ENCODE measurements at places on chromosomes 16 and 17. TPM values are rescaled to one million over a fixed set of nuclear protein-coding genes. Genes with fewer than 3 reads are reported as not detected.

SLC16A3 gene
- total RNA-seq, result 42.8 TPM

C1QTNF8 gene
- total RNA-seq, result not detected

CNEP1R1 gene
- 30.8 TPM for total RNA-seq

NPIPA5 gene
- total RNA-seq, result 9.1 TPM

SMIM5 gene
- total RNA-seq, result 2.4 TPM

WFDC1 gene
- total RNA-seq, result not detected

SLC52A1 gene
- 0.23 TPM for total RNA-seq

DNA sequence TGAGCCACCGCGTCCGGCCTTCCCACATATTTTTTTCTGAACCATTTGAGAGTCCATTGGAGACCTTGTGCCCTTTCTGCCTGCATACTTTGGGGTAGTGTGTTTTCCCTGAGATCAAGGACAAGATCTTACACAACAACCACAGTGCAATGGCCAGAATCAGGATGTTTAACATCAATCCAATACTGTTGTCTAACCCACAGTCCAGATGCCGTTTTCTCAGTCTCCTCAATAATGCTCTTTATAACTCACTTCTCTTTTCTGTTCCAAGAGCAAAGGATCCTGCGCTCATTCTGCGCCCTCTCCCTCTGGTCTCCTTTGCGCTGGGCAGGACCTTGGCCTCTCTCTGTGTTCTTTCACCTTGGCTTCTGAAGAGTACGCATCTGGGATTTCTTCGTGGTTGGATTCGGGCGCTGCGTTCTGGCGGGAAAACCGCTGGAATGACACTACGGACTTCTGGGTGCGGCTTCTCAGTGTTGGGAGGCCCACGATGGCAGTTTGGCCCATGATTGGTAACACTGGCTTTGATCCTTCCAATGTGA is 16.6 kb downstream of the CBX4 start:
- no peak for DNase-seq

GRCh38 chr16:29978081-29978480 is 4.4 kb downstream of the TAOK2 start:
- DNase-seq, result no peak

GRCh38 chr16:6447021-6447790 is 885.4 kb upstream of the RBFOX1 start:
- no peak for DNase-seq

DNA sequence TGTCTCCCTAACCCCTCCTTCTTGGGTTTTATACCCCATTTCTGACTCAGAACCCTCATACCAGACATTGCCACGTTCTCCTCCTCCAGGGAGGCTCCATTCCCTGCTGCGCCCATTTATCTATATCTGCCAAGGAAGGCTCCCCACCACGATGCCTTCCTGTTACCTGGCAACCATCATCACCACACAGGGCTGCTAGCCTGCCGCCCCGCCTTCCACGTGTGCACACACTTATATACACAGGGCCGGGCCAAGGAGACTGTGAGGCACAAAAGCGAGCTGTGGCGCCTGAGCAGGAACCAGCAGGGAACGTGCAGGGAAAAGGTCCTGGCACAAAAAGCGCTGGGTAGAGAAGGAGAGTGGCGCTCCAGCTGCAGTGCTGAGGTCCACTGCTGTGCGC is 261.8 kb downstream of the CBLN1 start:
- DNase-seq, result no peak

- DNase-seq, result no peak
Observed at GRCh38 chr16:3536851-3537250, 36.0 kb downstream of the CLUAP1 start.

GRCh38 chr17:67377488-67378453 is 690 bp downstream of the PITPNC1 start:
- peak; percentile 65 for DNase-seq

DNA sequence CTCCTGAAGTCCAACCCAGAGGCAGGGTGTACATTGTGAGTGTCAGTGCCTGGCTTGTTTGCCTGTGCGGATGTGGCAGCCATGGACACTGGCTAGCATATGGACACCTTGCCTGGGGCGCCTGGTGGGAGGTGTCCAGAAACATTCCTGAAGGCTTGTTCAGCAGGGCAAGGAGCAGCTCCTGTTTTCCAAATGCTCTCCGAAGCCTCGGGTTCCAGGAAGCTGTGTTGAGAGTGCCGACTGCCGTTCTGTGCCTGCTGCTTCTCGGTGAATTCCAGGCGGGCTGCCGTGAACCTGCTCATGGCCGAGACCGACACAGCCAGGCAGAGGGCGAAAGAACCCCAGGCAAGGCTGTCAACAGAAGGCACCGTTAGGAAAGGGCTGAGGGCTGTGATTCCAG is 10.9 kb upstream of the DHRS7C start:
- no peak for DNase-seq

DNA sequence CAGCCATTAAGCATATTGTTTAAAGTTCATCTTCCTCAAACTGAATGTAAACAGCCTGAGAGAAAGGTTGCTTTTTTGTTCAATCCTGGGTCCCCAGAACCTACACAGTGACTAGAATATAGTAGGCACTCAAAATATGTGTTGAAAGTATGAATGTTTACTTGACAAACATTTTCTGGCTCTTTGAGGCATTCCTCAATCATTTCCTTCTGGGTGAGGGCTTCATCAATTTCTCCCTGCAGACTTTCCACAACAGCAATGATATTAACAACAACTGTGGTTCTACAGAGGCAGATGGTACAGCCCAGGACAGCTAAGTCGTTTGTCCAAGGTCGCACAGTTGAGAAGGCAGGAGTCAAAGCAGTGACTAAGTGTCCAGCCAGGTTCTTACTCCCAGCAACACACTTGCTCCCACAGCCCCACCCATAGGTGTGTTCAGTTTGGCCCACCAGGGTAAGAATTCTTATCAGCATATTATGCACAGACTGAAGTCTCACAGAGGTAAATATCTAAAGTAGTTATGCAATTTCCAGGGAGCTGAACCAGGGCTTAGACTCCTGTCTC is 61.1 kb downstream of the HS3ST3B1 start:
- no peak for DNase-seq

GRCh38 chr16:3171181-3171854 is 16.7 kb upstream of the OR1F1 start:
- DNase-seq, result peak; percentile 71

GRCh38 chr16:81625544-81626153 is 153.4 kb upstream of the PLCG2 start:
- peak; percentile 29 for DNase-seq

- no peak for DNase-seq
Observed at GRCh38 chr16:13680021-13680889, 239.7 kb upstream of the ERCC4 start.

- no peak for DNase-seq
Observed at GRCh38 chr17:17343896-17344506, 40.8 kb downstream of the NT5M start.

DNA sequence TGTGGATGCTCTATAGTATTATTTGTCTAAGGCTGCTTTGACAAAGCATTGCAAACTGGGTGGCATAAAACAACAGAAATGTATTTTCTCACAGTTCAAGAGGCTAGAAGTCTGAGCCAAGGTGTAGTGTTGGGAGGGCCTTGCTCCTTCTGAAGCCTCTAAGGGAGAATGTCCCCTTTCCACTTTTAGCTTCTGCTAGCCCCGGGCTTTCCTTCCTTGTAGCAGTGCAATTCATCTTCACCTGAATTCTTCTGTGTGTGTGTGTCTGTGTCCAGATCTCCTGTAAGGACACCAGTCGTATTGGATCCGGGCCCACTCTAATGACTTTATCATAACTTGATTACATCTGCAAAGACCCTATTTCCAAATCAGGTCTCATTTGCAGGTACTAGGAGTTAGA is 18.1 kb downstream of the KCNJ16 start:
- DNase-seq, result no peak

DNA sequence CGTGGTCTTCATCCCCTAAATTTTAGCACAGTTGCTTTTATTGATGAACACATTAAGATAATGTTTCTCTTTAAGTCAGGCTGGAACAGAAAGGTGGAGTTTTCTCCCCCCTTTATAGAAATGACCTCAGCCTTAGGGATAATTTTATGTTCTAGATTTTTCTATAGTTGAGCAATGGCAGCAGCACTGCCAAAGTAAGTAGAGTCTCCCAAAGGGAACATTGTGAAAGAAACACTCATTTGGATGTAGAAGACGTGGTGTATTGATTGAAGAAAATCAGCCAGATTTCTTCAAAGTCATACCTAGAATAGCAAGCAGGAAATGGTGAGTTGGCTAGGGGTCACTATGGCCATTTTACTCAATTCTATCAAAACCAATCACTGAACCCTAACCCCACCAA is 122.5 kb downstream of the DNAH9 start:
- DNase-seq, result no peak

DNA sequence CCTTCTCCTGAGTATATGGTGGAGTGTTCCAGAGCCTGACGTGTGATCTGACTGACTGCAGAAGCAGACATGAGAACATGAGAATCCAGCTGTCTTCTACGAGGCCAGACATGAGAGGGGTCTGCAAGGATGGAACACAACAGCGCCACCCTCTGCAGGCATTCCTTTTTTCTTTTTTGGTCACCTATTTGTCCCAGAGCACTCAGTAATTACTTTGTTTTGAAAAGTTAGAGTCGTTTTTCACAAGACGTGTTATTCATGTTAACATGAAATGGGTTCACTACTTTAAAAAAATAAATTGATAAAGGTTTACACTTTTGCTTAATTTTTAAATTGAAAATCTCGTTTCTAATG is 43.8 kb upstream of the ATP2A3 start:
- DNase-seq, result no peak

- DNase-seq, result no peak
Observed at GRCh38 chr17:16435925-16436886, 20.8 kb downstream of the TRPV2 start.

DNA sequence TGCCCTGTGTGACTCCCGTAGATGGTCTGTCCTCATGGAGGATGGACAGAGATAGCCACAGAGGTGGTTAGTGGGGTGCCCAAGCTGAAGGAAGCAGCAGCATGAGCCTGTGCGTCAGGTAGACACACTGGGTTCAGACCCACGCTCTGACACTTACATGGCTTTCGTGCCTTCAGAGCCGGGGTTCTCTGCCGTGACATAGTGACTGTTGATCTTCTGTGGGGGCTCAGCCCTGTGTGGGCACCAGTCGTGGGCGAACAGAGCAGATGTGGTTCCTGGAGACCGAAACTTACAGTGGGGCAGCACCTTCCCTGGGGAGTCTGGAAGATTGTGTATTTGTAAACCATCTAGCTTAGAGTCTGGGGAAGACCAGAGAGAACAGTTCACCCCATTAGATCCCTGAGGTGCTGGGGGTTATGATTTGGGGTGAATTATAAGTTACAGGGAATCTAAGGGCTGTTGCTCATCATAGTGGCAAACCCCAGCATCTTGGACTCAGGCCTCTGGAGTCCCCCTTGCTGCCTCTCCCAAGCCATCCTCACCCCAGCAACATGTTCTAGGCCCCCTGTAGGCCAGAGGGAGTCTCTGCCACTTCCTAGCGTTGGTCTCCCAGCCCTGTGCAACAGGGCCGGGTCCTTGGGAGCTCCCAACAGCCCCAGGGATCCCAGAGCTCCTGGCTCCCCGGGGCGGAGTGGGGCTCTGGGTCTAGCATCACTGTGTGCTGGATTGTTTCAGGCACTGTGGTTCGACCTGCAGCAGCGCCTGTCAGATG is 28.6 kb downstream of the NECAB2 start:
- no peak for DNase-seq

DNA sequence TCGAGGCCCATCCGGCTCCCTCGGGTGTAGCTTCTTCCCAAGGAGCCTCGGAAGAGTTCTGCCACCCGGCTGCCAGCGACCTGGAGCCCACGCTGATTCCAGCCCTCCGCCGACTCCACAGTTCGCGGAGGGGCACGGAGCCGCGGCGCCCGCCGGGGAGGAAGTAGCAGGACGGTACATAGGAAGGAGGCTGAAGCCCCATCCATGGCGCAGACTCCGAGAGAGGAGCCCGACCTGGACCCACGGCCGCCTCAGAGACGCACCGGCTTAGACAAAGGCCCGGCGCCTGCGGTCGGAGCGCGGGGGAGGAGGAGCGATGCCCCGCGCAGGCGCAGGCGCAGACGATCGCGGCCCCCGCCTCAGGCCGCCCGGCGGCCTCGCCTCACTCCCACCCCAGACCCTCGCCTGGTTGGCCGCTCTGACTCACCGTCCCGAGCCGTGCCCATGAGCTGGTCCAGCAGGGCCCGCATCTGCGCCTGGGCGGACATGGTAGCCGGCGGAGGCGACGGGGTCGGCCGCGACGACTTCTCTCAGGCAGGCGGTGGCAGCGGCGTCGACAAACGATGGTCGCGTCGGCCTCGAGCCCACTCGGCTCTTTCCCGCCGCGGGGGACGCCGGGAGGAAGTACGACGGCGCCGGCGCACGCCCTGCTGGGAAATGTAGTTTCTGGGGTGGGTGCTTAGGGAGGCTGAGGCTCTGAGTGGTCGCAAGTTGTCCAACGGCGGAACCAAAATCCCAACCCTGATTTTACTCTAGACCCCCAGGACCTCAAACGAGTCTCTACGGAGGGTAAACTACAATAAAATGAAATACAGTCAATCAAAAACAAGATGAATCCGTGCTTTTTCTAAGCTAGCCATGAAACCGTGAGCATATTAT is at the start of gene LUC7L:
TSS of gene LUC7L (minus strand) at position 598 of the 879 bp plus-strand sequence. CDS start at position 488, 110 bp downstream.
- DNase-seq, result peak; percentile 91

DNA sequence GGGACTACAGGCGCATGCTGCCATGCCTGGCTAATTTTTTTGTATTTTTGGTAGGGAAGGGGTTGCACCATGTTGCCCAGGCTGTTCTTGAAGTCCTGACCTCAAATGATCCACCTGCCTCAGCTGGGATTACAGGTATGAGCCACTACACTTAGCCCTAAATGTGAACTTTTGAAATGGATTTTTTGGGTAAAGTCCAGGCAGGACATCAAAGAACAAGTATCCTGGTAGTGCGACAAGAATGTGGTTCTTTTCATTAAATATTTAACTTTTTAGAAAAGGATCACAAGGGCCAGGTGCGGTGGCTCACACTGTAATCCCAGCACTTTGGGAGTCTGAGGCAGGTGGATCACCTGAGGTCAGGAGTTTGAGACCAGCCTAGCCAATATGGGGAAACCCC is 15.3 kb upstream of the NBR1 start:
- DNase-seq, result no peak

GRCh38 chr17:4863321-4863720 is 30.2 kb downstream of the MINK1 start:
- DNase-seq, result no peak

- no peak for DNase-seq
Observed at GRCh38 chr17:67818110-67819002, 6.9 kb upstream of the BPTF start.

DNA sequence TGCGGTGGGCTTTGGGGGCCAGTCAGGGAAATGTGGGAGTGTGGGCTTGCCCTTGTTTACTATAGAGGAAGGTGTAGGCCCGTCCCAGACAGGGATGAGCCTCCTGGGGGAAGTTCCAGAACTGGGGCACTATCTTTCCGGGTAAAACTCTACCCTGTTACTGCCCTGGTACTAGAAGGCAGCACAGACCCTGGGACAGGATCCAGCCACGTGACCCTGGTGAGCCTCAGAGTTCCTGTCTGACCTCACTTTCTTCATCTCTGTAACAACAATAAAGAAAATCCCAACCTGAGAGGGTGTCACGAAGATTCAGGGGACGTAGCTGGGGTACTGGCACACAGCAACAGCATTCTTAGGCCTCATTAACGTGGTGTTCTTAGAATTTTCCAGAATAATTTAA is 239.6 kb upstream of the FOXF1 start:
- DNase-seq, result no peak

GRCh38 chr17:54626146-54626703 is 274.4 kb upstream of the TOM1L1 start:
- no peak for DNase-seq

GRCh38 chr17:39194089-39194984 is 3.1 kb downstream of the CACNB1 start:
- no peak for DNase-seq

GRCh38 chr17:2794111-2794803 is 2.0 kb upstream of the RAP1GAP2 start:
- DNase-seq, result no peak

- DNase-seq, result no peak
Observed at GRCh38 chr16:55367301-55367811, 43.4 kb downstream of the IRX6 start.

- peak; percentile 75 for DNase-seq
Observed at GRCh38 chr16:67399218-67399733, 6.0 kb upstream of the TPPP3 start.
